ENCODE measurements at places on chromosomes 6 and 20.

GRCh38 chr6:47071681-47072080, 29.5 kb upstream of the ADGRF1 start:
- no peak for DNase-seq

DNA sequence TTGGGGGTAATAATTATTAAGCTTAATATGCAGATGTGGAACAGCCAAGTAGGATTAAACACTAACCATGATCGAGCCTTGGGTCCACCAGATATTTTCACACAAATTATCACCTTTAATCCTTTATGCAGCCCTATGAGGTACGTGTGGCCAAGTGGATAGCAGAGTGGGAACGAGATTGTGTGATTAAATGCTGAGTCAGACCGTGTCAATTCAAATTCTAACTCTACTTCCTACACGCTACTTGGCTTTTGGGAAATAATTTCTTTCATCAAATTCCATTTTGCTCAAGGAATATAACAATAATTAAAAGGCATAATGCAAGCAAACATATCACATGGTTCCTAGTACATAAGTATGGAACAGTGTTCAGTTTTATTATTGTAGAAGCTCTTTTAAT, 329.2 kb downstream of the CBLN4 start:
- DNase-seq = no peak

GRCh38 chr6:132456700-132457143, 55.4 kb upstream of the MOXD1 start:
- DNase-seq = no peak

DNA sequence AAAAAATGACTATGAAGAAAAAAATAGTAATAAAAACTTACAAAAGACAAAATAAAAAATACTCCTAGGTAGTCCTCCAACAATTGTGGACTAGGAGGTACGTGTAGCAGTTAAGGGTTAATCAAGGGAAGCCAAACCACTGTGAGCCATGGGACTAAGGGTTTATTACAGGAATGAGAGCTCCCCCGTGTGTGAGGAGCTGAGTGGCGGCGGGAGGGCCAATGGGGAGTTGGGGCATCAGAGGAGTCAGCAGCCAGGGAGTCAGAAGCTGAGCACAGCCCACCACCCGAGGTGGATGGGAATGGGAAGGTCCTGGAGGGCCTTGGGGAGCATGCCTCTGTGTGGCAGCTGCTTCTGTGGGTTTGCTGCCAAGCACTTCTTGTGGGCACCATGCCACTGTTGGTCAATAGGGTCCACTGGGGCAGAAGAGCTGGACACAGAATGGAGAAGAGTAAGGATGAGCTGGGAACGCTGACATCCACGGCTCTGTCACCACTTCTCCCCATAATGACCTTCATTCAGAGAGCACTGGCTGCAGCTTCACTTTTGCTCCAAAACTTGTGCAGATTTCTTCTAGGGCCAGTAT, 373.3 kb downstream of the CDKAL1 start:
- no peak for DNase-seq

- DNase-seq = no peak
Observed at GRCh38 chr20:46816886-46817638, 77.6 kb upstream of the EYA2 start.

GRCh38 chr6:158376631-158377081, 64.4 kb downstream of the TULP4 start:
- no peak for DNase-seq

GRCh38 chr6:112044856-112045255, 9.0 kb upstream of the CCN6 start:
- peak; percentile 94 for DNase-seq

DNA sequence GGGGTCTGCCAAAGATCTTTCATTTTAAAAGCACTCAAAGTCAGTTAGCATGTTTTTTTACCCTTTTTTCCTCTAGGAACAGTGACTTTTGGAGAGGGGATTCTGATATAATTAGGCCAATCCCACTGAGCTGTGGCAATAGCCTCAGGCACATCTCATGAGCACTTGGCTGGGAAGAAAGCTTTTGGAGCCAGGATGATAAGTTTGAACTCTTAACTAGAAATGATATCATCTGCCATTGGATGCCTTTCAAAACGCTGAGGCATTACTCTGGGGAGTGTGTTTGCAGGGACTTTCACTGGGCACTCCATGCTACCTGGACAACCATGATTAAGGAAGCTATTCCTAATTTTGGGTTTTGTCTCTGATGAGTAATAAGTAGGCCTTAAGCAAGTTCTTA, 3.7 kb downstream of the SCGN start:
- no peak for DNase-seq

DNA sequence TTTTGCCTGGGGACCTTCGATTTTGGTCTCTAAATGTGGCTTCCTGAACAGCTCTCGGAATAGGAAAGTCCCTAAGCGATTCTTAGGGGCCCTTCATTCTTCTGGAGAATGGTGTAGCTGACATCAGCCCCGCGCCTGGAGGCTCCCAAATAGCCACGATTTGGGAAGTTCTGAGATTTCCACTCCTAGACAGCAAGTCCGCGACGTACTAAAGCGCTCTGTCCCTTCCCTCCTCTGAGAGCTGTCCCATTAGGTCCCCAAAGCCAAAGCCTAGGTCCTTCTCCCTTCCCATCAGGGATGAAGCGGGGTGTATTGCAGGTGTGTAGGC, 756 bp downstream of the MOXD1 start:
- DNase-seq = no peak

DNA sequence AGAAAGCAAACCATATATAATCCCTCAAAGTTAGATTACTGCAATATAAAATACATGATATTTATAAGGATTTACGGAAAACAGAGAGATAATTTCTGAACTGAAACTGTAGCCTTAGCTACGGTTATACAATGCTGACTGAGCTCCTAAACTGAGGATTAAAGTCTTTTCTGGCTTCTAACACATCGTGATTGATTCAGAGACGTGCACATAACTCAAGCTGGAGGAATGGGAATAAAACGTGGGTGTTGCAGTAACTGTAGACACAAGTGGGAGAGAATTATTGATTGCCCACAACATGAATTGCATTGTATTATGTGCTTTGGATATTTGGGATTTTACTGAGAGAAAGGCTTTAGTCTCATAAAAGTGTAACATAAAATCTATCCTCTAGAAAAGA, 418.0 kb upstream of the OPRM1 start:
- DNase-seq = no peak

- no peak for DNase-seq
Observed at GRCh38 chr6:158856261-158856660, 37.1 kb upstream of the EZR start.

DNA sequence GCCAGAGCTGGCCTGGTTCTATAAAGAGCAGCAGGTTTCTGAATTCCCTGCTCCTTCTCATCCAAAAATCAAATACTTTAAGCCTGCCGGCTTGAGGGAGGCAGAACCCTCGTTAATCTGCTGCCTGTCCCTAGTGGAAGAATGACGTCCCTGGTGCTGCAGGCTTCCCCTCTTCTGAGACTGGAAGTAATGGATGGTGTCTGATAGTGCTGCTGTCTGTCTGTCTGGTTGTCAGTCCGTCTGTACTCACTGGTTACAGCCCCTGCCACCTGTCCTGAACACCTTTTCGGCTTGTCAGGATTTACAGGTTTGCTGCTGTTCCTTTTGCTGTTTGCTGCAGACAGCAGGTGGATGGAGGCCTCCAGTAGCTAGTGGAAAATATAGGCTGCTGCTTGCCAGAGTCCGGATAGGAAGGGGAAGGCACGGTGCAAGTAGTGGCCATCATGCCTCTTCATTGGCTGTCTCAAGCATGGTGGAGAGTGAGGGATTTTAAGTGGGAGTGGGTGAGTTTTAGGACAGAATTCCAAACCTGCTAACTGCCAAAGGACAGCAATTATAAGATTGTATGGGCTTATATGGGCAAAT, 2.5 kb downstream of the RIMS1 start:
- DNase-seq = no peak

GRCh38 chr6:115982453-115982852, 78.2 kb downstream of the FRK start:
- peak; percentile 73 for DNase-seq

GRCh38 chr6:52201046-52201445, 14.9 kb downstream of the IL17A start:
- peak; percentile 56 for DNase-seq

GRCh38 chr6:131970076-131970859, 19.1 kb upstream of the CCN2 start:
- no peak for DNase-seq
